ENCODE measurements at places on chromosomes 12 and 14. TPM values are rescaled to one million over a fixed set of nuclear protein-coding genes. Genes with fewer than 3 reads are reported as not detected.

DNA sequence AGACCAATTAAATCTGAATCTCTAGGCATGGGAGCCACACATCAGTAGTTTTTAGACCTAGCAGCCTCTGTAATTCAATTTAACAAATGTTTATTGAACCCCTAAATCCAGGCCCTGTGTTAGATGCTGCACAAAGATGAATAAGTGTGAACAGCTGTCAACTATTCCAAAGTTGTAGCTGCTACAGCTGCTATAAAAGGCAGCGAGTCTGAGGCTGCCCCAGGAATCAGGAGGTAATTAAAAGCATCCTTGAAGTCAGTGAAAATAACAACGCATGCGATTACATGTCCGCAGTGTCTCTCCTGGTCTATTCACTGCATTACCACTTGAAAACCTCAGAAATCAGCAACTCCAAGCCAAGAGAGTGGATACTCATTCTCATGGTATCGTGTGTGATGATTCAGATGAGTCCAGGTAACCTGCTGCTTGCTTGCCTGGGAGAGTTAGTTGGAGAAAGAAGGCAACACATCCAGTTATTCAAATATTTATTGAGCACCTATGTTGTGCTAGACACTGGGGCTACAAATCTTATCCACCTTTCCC lies 34.9 kb upstream of the DDHD1 start:
- no peaks in the 10 kb centered on the region for H3K27me3 ChIP-seq
- H3K27ac ChIP-seq: no peak overlapping the region
- H3K4me3 ChIP-seq: no peak overlapping the region
- no peak for DNase-seq

- H3K27ac ChIP-seq: no peak overlapping the region
- peaks cover 19% of the 10 kb centered on the region for H3K4me1 ChIP-seq
- H3K36me3 ChIP-seq: no peaks in the 10 kb centered on the region
- peaks cover 9% of the 10 kb centered on the region for H3K27me3 ChIP-seq
Observed at GRCh38 chr12:49965836-49966235, 4.2 kb downstream of the AQP5 start.

- no peak for DNase-seq
- H3K27ac ChIP-seq: no peak overlapping the region
- peak overlapping the region; percentile 21 for H3K4me3 ChIP-seq
Observed at GRCh38 chr14:104224131-104224505, 85.7 kb downstream of the KIF26A start.

DNA sequence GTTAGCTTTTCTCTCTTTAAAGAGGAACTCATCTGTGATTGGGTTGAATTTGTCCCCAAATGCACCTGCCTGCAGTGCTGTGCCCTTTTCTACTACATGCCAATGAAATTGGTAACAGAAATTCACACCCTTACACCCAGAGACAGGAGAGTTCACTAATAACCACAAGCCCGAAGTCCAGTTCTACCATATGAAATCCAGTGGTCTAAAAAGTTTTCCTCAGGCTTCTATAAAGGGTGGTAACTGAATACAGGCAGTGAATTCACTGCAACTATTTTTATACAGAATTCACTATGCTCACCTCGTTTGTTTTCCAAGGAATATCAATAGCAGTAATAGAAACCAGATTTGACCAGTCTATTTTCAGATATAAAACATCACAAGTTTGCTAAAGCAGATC lies 31.5 kb upstream of the SOS2 start:
- no peak overlapping the region for H3K4me3 ChIP-seq
- H3K36me3 ChIP-seq: no peaks in the 10 kb centered on the region
- no peaks in the 10 kb centered on the region for H3K4me1 ChIP-seq

DNA sequence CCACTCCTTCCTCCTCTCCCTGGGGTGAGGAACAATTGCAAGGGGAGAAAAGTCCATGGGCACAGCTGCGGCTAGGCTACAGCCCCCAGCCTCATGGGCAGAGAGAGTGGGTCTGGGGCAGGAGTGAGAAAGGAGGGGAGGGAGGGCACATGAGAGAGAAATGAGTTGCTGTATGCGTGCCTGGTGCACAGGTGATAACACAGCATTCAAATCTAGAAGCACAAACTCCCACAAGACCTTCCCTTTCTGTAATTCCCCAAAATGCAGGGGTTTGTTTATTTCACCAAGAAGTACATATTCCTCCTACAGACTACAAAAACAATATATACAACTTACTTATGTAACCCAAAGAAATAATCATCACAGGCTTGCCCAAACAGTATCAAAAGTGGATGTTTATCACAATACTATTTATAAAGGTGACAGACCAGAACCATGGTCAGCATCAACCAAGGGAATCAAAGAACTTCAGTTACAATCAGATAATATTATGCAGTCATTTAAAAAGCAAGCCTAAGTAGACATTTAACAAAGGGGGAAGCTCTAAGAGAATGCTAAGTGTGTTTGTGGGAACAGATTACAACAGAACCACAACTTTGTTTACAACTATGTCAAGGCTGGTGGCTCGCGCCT lies 54.2 kb downstream of the ITPK1 start:
- H3K36me3 ChIP-seq: no peaks in the 10 kb centered on the region
- peak overlapping the region; percentile 84 for H3K27ac ChIP-seq
- no peaks in the 10 kb centered on the region for H3K27me3 ChIP-seq
- no peak for DNase-seq
- no peak overlapping the region for H3K4me3 ChIP-seq

The PLEKHG7 gene
- total RNA-seq: not detected

The CLEC1A gene
- total RNA-seq: 1.1 TPM

The FOXN3 gene
- total RNA-seq: 117 TPM

The RPL41 gene
- total RNA-seq: 1,926 TPM

The IL22 gene
- total RNA-seq: not detected

The TROAP gene
- total RNA-seq: not detected

Data from sigmoid colon (tissue), 7 donors.